ENCODE measurements at places on chromosomes 5 and 9.

GRCh38 chr5:1734271-1734907 is 65.2 kb downstream of the MRPL36 start:
- DNase-seq: no peak

GRCh38 chr5:147611483-147611882 is 101.6 kb upstream of the DPYSL3 start:
- no peak for DNase-seq

DNA sequence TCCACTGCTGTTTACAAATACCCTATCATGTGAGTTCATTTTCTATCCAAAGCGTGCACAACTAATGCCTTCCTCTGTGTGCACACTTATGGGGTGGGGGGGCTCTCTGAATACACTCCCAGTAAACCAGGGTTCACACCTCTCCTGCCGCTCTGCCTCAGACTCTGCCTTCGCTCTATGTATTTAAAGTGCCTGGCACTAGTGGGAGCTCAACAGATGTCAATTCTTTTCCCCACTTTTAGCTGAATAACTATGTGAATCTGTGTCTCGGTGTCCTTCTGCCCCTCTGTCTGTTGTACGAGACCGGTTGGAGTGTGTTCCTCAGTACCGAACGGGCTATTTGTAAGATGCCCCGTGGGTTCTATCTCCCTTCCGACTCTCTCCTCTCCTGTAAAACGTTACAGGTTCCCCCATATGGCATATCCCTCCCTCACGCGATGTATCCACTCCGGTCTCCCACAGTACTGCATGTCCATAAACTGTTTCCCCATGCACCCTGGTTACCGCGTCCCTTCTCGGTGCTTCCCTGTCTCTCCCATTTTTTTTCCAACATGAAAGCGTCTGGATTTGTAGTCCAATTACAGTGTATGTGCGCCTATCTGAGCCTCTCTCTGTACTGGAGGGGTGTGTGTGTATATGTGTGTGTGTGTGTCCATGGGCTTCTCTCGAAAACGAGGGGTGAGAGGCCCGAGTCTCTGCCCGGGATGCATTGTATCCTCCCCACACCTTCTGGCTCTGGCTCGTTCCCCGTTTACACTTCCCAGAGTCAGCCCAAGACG is 1.6 kb downstream of the ELL2 start:
- DNase-seq: no peak

- DNase-seq: no peak
Observed at GRCh38 chr5:41218929-41219657, 5.8 kb upstream of the C6 start.

DNA sequence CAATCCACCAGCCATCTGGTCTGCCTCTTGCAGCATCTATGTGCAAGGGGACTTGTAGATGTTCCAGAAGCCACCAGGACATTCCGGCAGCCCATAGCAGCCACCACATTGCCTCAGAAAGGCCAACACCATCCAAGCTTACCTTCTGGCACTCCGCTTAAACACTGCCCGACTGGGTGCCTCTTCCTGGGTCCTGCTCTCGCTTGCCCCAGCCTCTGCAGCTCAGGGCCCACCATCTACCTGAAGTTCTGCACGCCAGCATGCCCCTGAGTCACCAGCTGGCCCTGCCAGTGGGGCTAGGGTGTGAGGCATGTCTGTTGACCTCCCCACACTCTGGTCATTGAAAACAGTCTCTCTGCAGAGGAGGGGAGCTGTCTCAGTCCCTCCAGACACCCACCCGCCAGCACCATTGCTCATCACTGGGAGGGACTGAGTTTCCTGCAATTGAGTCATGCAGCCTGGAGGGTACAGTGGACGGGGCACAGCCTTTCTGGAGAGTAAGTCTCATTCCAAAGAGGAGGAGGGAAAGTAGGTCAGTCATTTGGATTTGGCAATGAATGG is 16.9 kb upstream of the COL5A1 start:
- DNase-seq: no peak

- DNase-seq: no peak
Observed at GRCh38 chr5:1199649-1200494, 1.5 kb upstream of the SLC6A19 start.

GRCh38 chr9:1721196-1721595 is 294.0 kb upstream of the SMARCA2 start:
- DNase-seq: no peak

DNA sequence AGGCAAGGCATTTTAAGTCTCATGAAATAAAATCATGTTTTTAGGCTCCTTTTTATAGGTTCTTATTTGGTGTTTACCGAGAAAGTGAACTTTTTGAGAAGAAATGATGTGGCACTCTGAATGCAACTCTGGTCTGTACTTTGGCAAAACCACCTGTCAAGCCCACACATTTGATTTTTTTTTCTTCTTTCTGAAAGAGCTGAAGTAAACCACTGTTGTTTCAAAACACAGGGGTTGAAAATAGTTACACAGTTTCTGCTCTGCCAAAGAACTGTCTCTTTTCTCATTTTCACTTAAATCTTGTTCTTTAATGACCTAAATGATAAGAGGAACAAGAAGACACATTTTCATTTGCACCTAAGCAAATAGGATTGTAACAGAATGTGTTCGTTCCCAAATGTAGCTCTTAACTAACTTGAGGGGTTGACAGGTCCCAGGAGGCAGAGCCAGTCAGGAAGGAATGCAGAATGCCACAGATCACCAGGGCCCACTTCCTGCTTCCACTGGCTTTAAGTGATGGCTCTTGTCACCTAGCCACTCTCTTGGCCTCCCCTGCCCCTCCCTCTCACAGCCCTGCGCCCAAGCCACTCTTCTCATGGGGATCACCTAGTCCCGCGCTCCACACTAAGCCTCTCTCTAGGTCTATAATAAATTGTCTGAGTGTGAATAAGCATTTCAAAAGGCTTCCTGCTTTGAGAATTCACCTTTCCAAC is 47.3 kb downstream of the MED27 start:
- no peak for DNase-seq

DNA sequence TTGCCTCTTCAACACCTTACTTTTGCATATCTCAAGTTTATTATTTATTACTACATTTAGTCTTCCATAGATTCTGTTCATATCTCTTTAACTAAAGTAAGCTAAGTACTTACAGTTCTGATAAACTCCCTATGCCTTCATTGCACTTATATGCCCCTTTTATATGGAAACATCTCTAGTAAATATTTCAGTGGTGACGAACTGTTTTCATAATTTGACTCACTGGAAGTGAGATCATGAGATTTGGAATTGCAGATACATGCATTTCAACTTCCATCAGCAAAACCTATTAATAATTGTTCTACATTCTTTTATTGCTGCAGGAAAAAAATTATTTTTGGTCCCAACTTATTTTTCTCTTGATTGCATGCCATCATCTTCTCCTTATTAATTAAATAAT is 263.5 kb downstream of the CD180 start:
- no peak for DNase-seq

DNA sequence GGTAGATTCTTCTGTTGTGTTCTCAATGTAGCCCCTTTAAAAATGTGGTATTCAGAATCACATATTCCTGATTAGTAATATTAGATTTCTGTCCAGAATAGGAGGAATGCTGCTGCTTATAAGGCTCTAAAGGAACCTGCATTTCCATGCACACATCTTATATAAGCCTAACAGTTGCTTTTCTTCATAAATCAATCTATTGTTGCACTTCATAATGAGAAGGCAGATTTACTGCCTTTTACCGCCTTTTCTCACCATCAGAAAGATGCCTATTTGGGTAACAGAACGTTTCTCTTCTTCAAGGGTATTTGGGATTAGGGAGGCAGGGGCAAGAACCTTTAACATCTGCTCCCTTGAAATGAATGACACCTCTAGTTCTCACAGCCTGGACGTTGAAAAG is 243.4 kb downstream of the MLLT3 start:
- DNase-seq: no peak

GRCh38 chr9:14645648-14646047 is 47.6 kb downstream of the ZDHHC21 start:
- DNase-seq: no peak

- peak; percentile 85 for DNase-seq
Observed at GRCh38 chr9:77456829-77457437, 191.2 kb downstream of the GNA14 start.

- no peak for DNase-seq
Observed at GRCh38 chr9:109579191-109579948, 81.3 kb upstream of the PTPN3 start.

DNA sequence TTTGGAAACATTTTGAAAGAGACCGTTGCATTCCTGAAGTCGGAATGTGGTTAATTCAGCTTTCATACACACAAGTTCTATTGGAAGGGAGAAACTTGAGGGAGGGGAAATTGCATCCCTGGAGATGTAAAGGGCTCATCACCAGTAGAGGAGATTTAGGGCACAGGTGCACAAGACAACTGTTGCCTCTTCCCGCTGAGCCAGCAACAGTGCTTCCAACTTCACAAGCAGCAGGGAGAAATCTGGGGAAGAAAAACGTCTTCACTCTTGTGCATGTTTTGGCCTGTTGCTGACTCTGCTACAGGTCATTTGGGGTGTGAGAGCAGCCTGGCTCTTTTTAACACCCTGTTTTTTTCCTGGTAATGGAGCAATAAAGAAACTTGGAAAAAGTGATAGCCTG is 277.9 kb downstream of the GAS1 start:
- no peak for DNase-seq

GRCh38 chr5:77400645-77401044 is 91.5 kb downstream of the WDR41 start:
- no peak for DNase-seq

DNA sequence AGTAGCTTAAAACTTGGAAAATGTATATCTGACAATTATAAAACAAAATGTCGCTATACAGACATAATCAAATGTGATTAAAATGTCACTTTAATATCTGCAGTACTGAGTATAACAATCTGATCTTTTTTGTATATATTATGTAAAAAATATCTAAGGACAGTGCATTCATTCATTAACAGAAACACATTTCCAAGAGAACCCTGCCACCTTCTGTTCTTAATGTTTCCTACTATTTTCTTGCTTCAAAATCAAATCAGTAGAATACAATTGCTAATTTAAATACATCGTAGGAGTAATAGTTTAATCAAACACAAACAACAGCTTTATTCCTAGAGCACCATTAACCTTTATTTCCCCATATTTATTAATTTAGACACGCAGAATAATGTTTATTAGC is 142.6 kb upstream of the ST8SIA4 start:
- DNase-seq: no peak

- no peak for DNase-seq
Observed at GRCh38 chr9:69395718-69396117, 70.7 kb downstream of the ENTREP1 start.

- no peak for DNase-seq
Observed at GRCh38 chr9:91308191-91308590, 53.5 kb downstream of the AUH start.

DNA sequence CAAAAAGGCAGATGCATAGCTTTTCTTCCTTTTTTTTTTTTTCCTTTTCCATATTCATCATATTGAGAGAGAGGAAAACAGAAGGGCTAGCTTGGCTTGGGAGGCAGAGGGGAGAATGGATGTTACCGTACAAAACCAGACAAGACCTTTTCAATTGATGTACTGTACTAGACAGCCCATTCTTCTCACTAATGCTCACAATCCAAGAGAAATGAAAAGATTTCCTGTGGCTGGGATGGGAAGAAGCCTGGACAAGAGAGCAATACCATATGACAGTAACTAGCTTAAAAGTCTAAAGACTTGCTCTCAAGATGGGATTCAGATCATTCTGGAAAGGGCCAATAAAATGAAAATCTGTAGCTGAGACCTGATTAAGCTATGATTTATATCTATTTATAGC is 3.4 kb downstream of the CEMIP2 start:
- no peak for DNase-seq

DNA sequence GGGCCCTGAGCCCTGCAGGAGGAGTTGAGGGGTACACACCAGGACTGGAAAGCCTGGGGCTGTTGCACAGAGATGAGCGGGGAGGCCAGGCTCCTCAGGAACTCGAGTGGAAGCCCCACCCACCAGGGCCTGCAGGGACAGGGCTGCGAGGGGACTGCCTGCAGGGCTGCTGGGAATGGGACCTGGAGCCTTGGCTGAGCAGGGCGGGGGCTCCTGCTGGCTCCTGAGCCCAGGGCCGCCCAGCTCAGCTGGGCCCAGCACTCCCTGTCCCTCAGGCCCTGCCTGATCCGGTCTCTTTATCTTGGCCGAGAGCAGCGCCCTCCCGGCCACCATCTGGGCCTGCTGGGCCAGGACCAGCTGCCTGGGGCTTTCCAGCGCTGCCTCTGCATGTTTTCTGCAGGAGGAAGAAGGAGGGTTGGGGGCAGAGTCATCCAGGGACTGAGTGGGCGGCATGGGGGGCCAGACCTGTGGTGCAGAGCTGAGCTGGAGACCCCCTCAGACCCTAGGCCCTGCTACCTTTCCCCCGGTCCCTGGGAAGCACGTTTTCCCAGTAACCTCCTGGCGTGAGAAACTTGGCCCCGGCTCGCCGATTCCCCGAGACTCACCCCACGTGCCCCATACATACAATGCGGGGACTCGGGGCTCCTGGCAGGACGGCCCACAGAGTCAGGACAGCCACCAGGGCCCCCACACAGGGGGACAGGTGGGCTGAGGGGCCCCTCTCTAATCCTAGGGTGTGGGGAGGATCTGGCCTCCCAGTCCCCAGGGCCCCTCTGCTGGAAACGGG is 9.4 kb downstream of the LCN12 start:
- no peak for DNase-seq

- DNase-seq: no peak
Observed at GRCh38 chr5:67265951-67266350, 69.4 kb upstream of the CD180 start.

DNA sequence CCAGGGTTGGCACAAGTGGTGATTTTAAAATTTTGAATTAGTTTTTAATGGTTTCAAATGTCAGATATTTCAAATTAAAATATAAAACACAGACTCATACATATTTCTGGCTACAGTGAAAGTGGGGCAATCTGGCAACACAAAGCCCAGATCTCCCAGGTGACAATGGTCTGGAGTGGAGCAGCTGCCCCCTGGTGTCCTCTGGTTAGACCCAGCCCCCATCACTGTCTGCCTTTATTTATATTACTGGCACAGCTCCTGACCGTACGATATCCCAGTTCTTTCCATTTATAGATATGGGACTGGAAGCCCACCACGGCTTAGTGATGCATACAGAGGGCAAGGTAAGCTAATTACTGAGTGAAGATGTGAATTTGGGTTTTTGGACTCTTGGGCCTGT is 37.3 kb downstream of the MACIR start:
- DNase-seq: no peak
